ENCODE measurements at places on chromosomes 4 and X. TPM values are rescaled to one million over a fixed set of nuclear protein-coding genes. Genes with fewer than 3 reads are reported as not detected.

The IDUA gene
- 3.4 TPM for total RNA-seq

The RASSF6 gene
- not detected for total RNA-seq

The CFAP97 gene
- total RNA-seq, result 24.3 TPM

The NSUN7 gene
- not detected for total RNA-seq

The ESX1 gene
- not detected for total RNA-seq

The ADH6 gene
- not detected for total RNA-seq
